ENCODE measurements at places on chromosomes 3 and 15. TPM values are rescaled to one million over a fixed set of nuclear protein-coding genes. Genes with fewer than 3 reads are reported as not detected.

The ACTC1 gene
- total RNA-seq = not detected

The CIB1 gene
- 106 TPM for total RNA-seq

The EAF2 gene
- 4.9 TPM for total RNA-seq

The SLC9C1 gene
- not detected for total RNA-seq

The AADACL2 gene
- total RNA-seq = not detected

The INKA1 gene
- total RNA-seq = 11.1 TPM

The CLDN11 gene
- 0.42 TPM for total RNA-seq

The SI gene
- total RNA-seq = not detected

The ZNF502 gene
- 0.65 TPM for total RNA-seq

- DNase-seq = no peak
- H3K27me3 ChIP-seq = no peaks in the 10 kb centered on the region
- H3K4me1 ChIP-seq = no peaks in the 10 kb centered on the region
- no peak overlapping the region for H3K4me3 ChIP-seq
- no peak overlapping the region for H3K27ac ChIP-seq
Observed at GRCh38 chr3:176948151-176948550, 249.1 kb downstream of the TBL1XR1 start.

- H3K36me3 ChIP-seq = no peaks in the 10 kb centered on the region
- DNase-seq = no peak
Observed at GRCh38 chr3:30141178-30141581, 465.2 kb upstream of the TGFBR2 start.

DNA sequence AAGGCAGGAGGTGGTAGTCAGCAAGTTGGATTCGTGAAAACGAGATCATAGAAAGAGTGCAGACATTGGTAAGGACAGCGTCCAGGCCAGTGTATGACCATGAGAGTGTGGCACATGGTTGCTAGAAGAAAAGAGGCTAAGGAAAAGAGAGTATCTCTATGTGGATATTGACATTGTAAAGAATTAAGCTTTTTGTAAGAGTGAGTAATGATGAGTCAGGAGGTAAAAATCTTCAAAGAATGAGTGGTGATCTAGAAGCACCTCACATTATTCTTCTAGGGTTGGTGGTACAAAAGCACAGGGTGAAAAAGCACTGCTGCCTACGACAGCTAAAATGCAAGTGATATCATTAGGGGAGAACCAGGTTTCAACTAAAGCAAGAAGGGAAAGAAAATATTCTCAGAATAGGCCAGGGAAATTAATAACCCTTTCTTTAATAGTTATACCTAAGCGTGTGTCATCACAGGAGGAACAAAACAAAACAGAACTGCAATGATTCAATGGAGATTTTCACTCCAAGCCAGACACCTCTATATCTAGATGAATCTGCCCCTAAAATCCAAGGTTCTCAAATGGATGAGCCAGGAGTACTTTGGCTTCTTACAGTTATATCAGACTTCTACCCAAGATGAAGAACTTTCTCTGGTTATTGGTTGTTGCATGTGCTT, 884.7 kb downstream of the NAALADL2 start:
- H3K4me3 ChIP-seq = no peak overlapping the region
- no peak overlapping the region for H3K27ac ChIP-seq
- DNase-seq = no peak
- no peaks in the 10 kb centered on the region for H3K36me3 ChIP-seq
- H3K27me3 ChIP-seq = no peaks in the 10 kb centered on the region
- H3K4me1 ChIP-seq = no peaks in the 10 kb centered on the region

DNA sequence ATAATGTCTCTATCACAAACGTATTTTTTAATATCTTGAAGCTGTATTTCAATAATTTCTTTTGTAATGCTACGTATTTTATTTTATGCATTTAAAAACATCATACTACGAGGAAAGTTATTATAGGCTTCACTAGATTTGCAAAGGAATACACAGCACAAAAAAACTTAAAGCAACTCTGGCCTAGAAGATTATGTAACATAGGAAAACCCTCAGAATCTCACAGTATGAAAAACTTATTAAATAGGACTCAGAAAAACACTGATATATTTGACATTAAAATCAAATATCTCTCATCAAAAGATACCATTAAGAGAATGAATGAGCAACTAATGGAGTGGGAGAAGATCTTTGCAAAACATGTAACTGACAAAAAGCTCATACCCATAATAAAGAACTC, 63.7 kb downstream of the DMXL2 start:
- H3K27me3 ChIP-seq = no peaks in the 10 kb centered on the region
- no peak overlapping the region for H3K4me3 ChIP-seq
- no peak for DNase-seq
- H3K36me3 ChIP-seq = peaks cover 8% of the 10 kb centered on the region
- H3K4me1 ChIP-seq = no peaks in the 10 kb centered on the region

- H3K4me3 ChIP-seq = no peak overlapping the region
- H3K27ac ChIP-seq = no peak overlapping the region
- H3K4me1 ChIP-seq = no peaks in the 10 kb centered on the region
- DNase-seq = no peak
Observed at GRCh38 chr3:127339928-127340861, 52.3 kb upstream of the PRR20G start.

GRCh38 chr3:145326666-145327065, 834.3 kb downstream of the PLOD2 start:
- H3K27ac ChIP-seq = no peak overlapping the region
- no peaks in the 10 kb centered on the region for H3K27me3 ChIP-seq
- no peaks in the 10 kb centered on the region for H3K36me3 ChIP-seq
- no peak overlapping the region for H3K4me3 ChIP-seq

GRCh38 chr15:80317389-80318182, 65.6 kb upstream of the CTXND1 start:
- no peak overlapping the region for H3K4me3 ChIP-seq
- DNase-seq = peak; percentile 17
- H3K27me3 ChIP-seq = peaks cover 8% of the 10 kb centered on the region
- no peaks in the 10 kb centered on the region for H3K4me1 ChIP-seq

- no peak overlapping the region for H3K27ac ChIP-seq
- peaks cover 14% of the 10 kb centered on the region for H3K27me3 ChIP-seq
- no peaks in the 10 kb centered on the region for H3K36me3 ChIP-seq
- no peak overlapping the region for H3K4me3 ChIP-seq
Observed at GRCh38 chr3:53805463-53806159, 40.6 kb downstream of the CHDH start.

DNA sequence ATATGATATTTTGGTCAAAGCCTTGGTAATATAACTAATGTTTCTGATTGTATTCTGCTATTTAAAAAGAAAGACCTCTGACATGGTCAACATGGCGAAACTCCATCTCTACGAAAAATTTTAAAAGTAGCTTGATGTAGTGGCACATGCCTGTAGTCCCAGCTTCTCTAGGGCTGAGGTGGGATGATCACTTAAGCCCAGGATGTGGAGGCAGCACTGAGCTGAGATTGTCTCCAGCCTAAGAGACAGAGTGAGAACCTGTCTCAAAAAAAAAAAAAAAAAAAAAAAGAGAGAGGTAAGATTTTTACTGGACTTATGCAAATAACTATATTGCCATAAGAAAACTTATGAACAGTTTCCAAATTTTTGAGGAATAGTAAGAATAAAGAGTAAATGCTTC, 30.5 kb upstream of the SLC27A2 start:
- no peaks in the 10 kb centered on the region for H3K27me3 ChIP-seq
- no peak overlapping the region for H3K27ac ChIP-seq
- peaks cover 5% of the 10 kb centered on the region for H3K4me1 ChIP-seq
- DNase-seq = no peak
- H3K36me3 ChIP-seq = no peaks in the 10 kb centered on the region
- H3K4me3 ChIP-seq = no peak overlapping the region

DNA sequence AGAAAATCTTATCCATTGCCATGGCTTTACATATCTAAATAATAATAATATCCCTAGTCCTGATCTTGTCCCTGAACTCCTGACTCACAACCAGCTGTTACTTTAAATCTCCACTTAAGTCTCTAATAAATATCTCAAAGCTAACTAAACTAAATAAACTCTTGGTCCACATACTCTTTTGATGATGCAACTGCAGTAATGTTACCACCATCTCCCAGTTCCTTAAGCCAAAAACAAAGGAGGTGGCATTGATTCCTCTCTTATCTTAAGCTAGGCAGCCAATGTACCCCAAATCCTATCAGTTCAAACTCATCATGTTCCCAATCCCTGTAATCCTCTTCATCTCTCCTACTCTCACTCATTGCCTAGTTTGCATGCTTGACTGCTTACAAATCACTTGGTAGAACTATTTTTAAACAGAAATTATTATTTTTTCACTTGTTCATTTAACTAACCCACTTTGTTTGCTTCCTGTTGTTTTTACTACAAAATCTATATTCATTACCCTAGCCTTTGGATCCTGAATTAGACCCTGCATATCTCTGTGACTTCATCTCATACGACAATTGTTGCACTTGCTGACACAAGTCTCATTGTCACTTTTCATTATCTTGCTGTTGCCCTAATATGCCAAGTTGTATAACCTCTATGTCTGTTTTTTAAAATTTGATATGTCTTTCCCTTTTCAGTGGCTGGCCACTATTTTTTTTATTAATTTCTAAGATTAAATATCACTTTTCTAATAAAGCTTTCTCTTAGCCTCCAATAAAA, 462.2 kb downstream of the ZPLD1 start:
- no peak for DNase-seq
- H3K27ac ChIP-seq = no peak overlapping the region
- H3K4me3 ChIP-seq = no peak overlapping the region
- H3K36me3 ChIP-seq = no peaks in the 10 kb centered on the region

DNA sequence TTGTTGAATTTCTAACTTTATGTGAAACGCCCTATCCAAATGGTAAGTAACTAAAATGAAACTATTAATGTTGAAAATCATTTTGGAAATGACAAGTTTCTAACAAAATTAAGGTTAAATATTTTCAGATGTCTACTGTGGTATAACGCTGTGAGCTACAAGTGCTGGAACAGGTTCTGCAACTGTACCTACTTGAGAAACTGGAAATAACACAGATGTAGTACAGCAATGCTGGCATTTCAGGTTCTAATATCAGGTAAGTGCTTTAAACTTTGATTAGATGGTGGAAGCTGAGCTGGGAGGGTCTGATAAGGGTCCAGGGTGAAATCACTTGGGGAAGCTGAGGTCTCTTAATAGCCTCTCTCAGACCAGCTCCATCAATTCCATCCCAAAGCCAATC, 315.1 kb downstream of the STXBP5L start:
- H3K27ac ChIP-seq = no peak overlapping the region
- no peak for DNase-seq
- no peak overlapping the region for H3K4me3 ChIP-seq
- no peaks in the 10 kb centered on the region for H3K27me3 ChIP-seq
- no peaks in the 10 kb centered on the region for H3K4me1 ChIP-seq

DNA sequence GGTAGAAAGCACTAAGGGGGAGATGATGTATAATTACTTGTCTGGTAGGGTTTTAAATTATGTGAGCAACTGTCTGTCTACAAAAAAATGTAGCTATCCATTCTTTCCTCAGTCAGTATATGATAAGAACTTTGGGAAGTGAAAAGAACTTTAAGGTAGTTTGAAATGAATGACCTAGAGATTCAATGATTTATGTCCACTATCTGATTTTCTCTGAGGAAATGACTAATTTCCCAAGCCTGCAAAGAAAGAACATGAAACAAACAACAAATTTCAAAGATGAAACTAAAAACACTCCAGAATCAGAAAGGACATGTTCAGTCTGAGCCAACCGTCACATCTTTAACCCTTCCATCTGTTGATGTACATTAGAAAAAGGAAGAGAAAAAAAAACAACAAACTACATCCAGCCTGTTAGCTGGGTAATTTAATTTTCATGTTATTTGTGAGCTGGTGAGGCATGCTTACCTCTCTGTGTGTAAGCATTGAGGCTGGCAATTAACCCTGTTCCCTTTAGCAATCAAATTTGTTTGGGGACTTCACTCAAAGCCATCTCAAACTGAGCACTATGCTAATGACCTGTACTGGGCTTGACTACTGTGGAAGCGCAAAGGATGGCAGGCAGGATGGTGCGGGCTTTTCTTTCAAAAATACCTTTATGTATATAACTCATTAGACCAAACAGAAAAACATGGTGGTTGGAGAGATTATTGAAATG, 220.1 kb downstream of the TUSC7 start:
- no peaks in the 10 kb centered on the region for H3K4me1 ChIP-seq
- no peak overlapping the region for H3K27ac ChIP-seq

GRCh38 chr15:97196048-97197014, 764.2 kb upstream of the ARRDC4 start:
- no peaks in the 10 kb centered on the region for H3K27me3 ChIP-seq
- H3K4me1 ChIP-seq = no peaks in the 10 kb centered on the region
- no peak overlapping the region for H3K27ac ChIP-seq
- H3K4me3 ChIP-seq = no peak overlapping the region

- H3K36me3 ChIP-seq = no peaks in the 10 kb centered on the region
- DNase-seq = no peak
- H3K27me3 ChIP-seq = no peaks in the 10 kb centered on the region
- H3K4me3 ChIP-seq = no peak overlapping the region
- no peak overlapping the region for H3K27ac ChIP-seq
- no peaks in the 10 kb centered on the region for H3K4me1 ChIP-seq
Observed at GRCh38 chr3:146577662-146578061, 27.5 kb downstream of the PLSCR5 start.

DNA sequence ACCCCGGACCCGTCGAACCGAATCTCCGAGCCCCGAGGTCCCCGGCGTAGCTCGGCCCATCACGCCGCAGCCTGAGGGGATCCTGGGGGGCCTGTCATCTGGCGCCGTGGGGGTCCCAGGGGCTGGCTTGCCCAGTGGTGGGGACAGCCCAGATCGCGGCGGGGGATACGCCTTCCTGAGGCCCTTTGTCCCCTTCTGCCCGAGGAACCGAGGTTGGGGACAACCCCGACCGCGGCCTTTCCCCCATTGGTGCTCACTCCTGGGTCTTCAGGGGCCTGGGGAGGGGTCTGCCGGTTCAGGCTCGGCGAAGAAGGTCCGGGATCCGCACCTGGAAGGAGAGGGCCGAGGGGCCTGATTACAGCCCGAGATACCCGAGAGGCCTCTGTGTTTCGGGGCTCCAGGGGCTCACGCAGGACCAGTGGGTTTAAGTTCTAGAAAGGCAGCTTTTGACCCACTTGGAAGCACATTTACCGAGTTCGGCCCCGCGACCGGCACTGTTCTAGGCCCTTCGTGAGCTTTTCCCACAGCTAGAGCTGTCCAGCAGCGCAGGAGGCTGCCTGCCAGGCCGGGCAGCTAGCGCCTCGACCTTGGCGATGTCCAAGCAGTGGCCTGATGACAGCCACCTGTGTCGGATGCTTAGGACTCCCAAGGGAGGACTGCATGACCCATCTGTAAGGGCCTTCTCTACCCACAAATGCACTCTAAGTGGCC, 504 bp downstream of the ABHD2 start:
- peaks cover 11% of the 10 kb centered on the region for H3K36me3 ChIP-seq
- no peak for DNase-seq
- H3K27me3 ChIP-seq = no peaks in the 10 kb centered on the region
- H3K27ac ChIP-seq = peak overlapping the region; percentile 72

- H3K4me1 ChIP-seq = no peaks in the 10 kb centered on the region
- no peak for DNase-seq
- H3K27me3 ChIP-seq = peaks cover 15% of the 10 kb centered on the region
Observed at GRCh38 chr3:130569461-130570365, 52.7 kb downstream of the COL6A6 start.

- no peaks in the 10 kb centered on the region for H3K4me1 ChIP-seq
- H3K27me3 ChIP-seq = no peaks in the 10 kb centered on the region
- H3K36me3 ChIP-seq = no peaks in the 10 kb centered on the region
- no peak overlapping the region for H3K4me3 ChIP-seq
- DNase-seq = no peak
Observed at GRCh38 chr15:54345827-54346226, 367.6 kb downstream of the UNC13C start.

All from K562 (cell line).